ENCODE measurements at places on chromosomes 6 and 20. TPM values are rescaled to one million over a fixed set of nuclear protein-coding genes. Genes with fewer than 3 reads are reported as not detected.

The TBPL1 gene
- 29.9 TPM for total RNA-seq

The LRRN4 gene
- not detected for total RNA-seq

The ATP5F1E gene
- total RNA-seq, result 84.9 TPM

The SEMG1 gene
- total RNA-seq, result not detected

The IMPG1 gene
- total RNA-seq, result not detected

The DTNBP1 gene
- total RNA-seq, result 23.3 TPM

The PNRC1 gene
- total RNA-seq, result 64.0 TPM

The GABBR1 gene
- 26.5 TPM for total RNA-seq

The TGM3 gene
- not detected for total RNA-seq

The BHLHE23 gene
- not detected for total RNA-seq

The MICB gene
- 54.9 TPM for total RNA-seq

The GLP1R gene
- not detected for total RNA-seq

The ATP6V1G2 gene
- 1.7 TPM for total RNA-seq

The WFDC12 gene
- total RNA-seq, result not detected

The SIRPD gene
- total RNA-seq, result 0.20 TPM

The SIRPA gene
- 0.05 TPM for total RNA-seq
